ENCODE measurements at places on chromosomes 7 and 10.

GRCh38 chr7:117790251-117790650 is 83.0 kb downstream of the CTTNBP2 start:
- no peak for DNase-seq

- DNase-seq = no peak
Measured at GRCh38 chr10:6579904-6580278, at the start of gene PRKCQ. Gene PRKCQ (minus strand): TSS chr10:6580276. CDS start chr10:6515135, 65,141 bp downstream.

- DNase-seq = no peak
Measured at GRCh38 chr10:119502209-119502608, 40.3 kb downstream of the RGS10 start.

GRCh38 chr7:12612622-12613021 is 42.1 kb downstream of the SCIN start:
- DNase-seq = no peak

DNA sequence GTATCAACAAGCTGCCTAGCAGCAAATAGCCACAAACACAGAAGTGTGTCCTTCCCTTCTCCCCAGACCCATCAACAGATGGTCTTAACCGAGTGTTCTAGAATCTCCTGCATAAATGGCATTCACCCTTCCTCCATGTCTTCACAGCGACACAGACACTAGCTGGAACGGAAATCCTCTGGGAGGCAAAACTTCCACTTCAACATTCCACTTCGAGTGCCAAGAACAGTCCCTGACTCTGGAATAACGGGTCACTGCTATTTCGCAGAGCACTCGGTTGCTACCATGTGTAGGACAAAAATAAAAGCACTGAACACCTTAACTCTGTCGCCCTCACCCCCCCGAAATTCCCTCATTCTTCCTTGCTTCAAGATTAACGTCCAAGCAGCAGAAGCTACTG is 65.1 kb downstream of the SFMBT2 start:
- DNase-seq = no peak

DNA sequence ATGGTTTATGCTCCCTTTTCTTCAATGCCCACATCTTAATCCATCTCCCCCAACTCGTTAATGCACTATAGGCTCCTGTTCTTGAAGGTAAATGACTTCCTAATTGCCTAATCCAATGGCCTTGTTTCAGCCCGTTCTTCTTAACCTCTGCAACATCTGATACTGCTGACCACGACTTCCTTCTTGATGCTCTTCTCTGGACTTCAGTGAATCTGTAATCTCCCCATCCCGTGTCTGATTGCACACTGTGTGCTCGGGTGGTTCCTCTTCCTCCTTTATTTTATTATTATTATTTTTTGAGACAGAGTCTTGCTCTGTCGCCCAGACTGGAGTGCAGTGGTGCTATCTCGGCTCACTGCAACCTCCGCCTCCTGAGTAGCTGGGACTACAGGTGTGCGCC is 58.9 kb downstream of the HIPK2 start:
- DNase-seq = no peak

DNA sequence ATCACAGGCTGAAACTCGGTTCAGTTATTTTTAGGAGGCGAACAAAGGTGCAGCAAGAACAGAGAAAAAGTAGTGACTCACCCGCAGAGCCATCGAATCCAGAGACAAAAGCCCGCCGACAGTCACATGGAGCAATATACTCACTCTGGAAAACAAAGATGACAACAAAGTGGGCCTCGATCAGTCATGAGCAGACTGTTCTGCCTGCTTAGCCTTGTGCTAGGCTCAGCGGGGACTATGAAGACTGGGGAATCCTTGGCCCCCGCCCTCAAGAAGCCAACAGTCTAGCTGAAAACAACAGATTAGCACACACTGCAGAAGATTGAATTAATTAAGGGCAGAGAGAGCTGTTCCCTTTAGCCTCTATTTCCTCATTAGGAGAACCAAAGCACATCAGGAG is 30.4 kb downstream of the XPNPEP1 start:
- no peak for DNase-seq

- no peak for DNase-seq
Measured at GRCh38 chr10:47404446-47404845, 20.4 kb upstream of the ZNF488 start.

- DNase-seq = no peak
Measured at GRCh38 chr10:118033905-118034304, 12.8 kb downstream of the RAB11FIP2 start.

DNA sequence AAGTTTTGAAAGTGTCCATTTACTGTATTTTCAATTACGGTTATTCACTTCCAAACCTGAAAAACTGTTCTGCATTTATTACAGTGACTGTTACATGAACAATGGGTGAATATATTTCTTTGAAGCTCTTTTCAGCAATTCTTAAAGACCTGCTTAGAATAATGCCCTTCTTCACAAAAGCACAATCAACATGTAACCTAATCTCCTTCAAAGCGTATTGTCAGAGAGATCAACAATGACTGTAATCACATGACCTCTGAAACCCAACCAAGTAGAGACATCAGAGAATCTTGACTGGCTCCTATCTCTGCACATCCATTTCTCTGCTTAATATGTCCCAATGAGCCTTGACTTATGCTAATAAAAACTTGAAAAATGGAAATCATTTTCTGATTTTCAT is 126.7 kb downstream of the NRCAM start:
- no peak for DNase-seq

GRCh38 chr10:129058664-129059155 is 408.3 kb upstream of the MGMT start:
- no peak for DNase-seq

DNA sequence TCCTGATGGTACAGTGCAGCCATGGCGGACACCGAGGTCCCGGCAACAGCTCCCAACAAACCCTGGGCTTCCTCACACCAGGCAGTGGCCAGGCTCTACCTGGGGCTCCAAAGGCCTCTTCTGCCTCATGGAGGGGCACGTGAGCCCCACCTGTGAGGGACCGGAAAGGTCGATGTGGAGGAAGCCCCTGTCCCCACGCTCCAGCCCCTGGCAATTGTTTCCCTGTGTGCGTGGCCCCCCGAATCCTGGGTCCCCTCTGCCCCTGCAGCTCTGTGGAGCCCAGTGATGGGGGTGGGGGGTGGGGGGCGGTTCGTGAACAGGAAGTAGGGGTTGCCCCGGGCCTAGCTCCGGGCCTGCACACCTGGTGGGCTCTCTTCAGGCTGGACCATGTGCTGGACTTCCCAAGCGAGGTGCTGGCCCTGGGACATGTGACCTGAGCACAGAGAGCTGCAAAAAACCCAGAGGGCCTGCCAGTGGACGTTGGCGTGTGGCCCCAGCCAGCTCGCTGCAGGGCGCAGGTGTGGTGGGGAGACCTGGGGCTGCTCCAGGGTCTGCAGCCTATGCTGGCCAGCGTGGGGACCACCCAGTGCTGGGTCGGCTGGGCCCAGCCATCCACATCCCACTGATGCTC is 72.6 kb downstream of the INPP5A start:
- no peak for DNase-seq

GRCh38 chr7:50792342-50793119 is 9.8 kb upstream of the GRB10 start:
- no peak for DNase-seq

- DNase-seq = no peak
Measured at GRCh38 chr7:90764848-90765570, 168.9 kb downstream of the CDK14 start.
